ENCODE measurements at places on chromosomes 12 and 14. TPM values are rescaled to one million over a fixed set of nuclear protein-coding genes. Genes with fewer than 3 reads are reported as not detected.

DNA sequence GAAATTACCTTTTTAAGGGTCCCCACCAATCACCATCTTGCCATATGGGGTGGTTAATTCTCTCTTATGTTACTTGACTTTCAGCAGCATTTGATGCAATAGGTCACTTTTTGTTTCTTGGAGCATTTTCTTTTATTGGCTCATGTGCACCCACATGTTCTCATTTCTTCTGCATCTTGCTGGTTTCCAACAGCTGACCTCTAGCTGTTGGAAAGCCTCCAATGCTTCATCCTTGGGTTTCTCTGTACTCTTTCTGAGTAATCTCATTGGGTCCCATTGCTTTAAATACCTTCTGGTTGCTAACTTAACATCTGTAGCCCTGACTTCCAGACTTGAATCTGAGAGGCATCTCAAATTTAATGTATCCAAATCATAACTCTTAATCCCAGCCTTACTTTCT lies 116.8 kb downstream of the CRADD start:
- no peak for DNase-seq

DNA sequence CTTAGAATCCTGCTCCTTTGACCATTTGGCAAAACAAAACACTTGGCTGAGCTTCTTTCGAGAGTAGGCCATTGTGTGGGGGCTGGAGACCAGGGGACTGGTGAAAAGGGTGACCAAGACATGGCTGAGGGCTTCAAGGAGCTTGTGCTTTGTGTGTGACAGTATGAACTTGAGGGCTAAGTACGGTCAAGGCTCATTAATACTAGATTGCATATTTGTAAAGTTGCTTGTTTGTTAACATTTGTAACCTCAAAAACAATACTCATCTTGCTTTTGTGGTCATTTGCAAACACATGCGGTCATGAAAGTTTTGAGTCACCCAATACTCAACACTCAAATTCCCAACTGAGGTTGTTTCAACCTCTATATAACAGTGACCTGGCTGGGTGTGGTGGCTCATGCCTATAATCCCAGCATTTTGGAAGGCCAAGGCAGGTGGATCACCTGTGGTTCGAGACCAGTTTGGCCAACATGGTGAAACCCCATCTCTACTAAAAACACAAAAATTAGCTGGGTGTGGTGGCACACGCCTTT lies 42.5 kb downstream of the ZFYVE26 start:
- no peak for DNase-seq

DNA sequence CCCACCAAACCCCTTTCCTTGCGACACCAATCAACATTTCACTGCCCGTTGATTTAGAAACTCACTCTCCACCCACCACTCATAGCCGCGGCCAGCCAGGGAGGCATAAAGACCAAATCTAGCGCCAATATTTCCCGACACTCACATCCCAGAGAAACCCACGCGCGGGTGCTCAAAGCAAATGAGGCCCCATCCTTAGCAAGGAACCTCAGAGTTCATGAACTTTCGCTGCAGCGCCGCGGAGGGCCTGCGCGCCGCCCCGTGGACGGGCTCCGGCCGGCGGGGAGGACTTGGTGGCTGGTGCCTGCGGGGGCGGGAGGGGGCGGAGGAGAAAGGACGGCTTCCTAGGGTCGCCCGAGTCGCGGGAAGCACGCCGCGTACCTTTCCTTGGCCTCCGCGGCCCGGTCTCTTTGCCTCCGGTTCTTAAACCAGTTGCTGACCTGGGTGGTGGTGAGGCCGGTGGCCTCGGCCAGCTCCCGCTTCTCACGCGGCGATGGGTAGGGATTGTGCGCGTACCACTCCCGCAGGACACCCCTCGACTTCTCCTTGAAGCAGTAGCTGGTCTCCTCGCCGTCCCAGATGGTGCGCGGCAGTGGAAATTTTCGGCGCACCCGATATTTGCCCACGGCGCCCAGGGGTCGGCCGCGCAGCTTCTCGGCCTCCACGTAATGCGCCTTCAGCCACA lies 886 bp downstream of the SIX1 start:
- DNase-seq: no peak

- no peak for DNase-seq
Observed at GRCh38 chr12:106766393-106766826, 8.1 kb upstream of the RIC8B start.

Gene MED13L
- 117 TPM for total RNA-seq

Gene WDHD1
- 0.11 TPM for total RNA-seq

Gene TSPAN8
- 5.5 TPM for total RNA-seq

DNA sequence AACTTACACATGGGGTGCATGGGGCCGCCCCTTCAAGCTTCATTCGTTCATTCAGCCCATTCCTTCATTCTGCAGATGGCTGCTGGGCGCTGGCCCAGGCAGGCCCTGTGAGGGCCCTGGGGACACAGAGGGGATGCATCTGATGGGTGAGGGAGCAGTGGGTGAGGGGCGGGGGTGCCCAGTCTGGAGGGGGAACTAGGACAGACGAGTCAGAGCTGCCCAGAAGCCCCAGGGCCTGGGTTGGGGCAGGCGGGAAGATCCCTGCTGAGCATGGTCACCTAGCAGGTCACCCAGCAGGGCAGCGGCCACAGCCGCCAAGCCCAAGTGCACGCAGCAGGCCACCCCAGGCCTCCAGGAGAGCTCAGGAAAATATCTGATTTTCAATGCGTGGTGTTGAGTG lies 14.1 kb downstream of the TRMT61A start:
- no peak for DNase-seq

Gene OASL
- total RNA-seq: not detected

Gene MLEC
- total RNA-seq: 47.5 TPM

DNA sequence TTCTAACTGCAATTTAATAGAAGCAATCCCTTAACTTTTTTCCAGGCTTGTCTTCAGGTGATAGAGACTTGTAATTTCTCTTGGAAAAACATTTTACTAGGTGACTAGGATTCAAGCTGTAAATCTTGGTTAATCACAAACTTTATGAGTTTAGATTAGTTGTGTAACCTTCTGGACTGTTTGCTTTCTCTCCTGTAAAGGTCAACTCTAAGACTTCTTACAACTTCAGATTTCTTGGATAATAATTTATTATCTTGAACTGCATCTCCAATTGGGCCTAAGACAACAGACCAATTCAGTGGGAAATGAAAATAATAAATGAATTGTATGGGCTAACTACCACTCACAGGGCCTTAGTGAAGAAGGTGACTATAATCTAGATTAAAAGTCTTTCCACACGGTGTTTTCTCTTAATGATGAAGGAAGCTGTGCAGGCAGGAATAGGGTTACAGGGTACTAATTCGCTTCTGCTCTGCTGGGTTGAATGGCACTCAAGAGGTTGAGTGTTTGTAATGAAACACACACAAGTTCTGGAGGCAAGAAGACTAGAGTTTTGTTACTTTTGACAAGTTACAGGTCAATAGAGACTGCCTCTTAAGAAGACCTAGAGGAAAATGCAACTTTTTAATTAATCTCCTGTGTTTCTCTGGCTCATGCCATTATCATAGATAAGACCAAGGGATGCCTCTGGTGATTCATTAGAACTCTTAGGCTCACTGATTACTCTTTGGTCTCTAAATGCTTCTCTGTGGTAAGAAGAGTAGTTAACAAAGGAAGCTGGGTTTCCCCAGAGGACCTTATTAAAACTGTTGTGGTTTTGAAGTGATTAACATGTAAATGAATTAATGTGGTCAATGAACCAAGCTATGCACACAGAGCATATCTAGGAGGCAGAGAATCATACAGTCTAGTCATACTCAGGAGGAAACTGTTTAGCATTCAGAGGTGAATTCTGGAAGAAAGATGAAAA lies 30.0 kb upstream of the OR4E1 start:
- no peak for DNase-seq

Measured in ascending aorta (tissue), 2 donors.